RWPE2 (cell line): ENCODE measurements at places on chromosomes 1 and 21.

DNA sequence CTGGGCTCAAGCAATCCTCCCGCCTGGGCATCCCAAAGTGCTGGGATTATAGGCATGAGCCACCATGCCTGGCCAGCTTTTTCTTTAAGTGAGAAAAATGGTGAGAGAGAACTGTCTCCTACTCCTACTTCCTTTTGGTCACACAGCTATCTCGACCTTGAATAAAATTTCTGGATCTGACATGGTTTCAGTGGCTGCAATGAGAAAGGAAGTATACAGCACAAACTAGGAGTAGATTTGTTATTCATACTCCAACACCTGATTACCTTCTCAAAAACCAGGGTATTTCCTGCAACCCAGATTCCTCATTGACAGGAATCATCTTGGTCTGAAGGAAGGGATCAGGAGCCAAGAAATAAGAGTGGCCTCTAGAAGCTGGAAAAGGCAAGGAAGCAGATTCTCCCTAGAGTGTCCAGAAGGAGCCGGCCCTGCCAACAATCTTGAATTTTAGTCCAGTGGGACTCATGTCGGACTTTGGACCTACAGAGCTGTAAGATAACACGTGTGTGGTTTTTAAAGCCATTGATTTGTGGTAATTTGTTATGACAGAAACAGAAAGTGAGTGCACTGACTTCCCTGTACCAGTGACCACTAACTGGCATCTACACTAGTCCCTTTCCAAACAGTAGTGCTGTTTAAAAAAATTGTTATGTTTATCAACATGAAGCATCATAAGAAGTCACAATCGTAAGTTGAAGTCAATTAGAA, 516.6 kb downstream of the SMYD3 start:
- no peak for DNase-seq

GRCh38 chr1:244830639-244831038, 4.8 kb upstream of the COX20 start:
- no peak for DNase-seq

DNA sequence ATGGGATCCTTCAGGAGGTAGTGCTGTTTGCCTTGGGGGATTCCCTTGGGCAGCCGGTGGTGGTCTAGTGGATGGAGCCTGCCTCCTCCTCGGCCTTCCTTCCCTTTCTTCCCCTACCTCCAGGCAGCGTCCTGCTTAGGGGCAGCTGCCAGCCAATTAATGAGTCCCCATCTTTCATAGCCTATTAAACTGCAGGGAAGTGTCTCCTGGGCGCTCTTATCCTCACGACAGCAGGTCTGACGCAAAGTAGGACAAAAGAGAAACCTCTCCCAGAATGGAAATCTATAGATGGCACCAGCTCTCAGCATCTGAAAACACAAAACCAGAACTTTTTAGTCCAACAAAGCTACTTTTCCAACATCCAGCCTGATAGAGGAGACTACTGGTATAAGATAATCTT, 69.3 kb downstream of the ELAVL4 start:
- DNase-seq, result no peak

DNA sequence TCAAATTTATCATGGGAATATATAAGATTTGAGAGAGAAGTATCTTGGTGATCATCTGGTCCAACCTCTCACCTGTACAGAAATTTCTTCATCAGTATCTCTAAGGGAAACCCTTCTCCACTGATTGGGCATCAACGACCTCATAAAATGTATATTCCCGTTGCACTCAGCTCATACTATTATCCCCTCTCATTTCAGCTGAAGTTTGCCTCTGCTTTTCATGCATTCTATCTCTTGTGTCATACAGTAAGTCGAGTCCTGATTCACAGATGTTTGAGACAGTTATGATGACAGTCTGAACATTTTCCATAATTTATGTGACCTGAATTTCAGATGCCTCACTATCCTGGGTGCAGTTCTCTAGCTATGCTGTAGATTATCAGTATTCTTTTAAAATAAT, 21.0 kb downstream of the OR10R2 start:
- DNase-seq, result no peak

GRCh38 chr1:67754526-67754920, 69.5 kb downstream of the GADD45A start:
- DNase-seq, result no peak

DNA sequence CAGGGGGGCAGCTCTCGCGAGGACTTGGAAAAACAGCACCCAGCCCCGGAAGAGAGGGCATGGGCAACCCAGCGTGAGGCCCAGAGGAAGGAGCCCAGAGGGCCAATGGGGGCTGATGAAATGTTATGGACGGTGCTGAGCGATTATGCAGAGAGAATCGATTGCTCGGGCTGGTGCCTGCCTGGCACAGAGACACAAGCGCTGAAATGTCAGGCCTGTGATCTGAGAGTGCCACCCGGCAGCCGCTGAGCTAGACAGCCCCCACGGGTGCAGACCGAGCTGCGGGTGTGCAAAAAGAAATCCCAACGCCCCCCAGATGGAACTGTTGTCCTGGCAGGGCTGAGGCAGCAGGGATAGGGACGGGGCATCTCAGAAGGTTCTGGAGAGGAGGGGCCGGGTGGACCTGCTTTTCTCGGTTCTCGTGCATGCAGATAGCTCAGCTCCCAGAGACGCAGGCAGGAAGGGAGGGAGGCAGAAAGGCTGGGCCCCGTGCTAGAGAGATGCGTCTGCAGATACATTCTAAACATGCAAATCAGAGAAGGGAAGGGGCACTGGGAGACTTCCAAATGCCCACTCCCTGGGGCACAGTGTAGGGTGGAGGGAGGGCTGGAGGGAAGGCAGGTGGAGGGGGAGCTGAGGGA, 41.5 kb downstream of the TAS1R2 start:
- DNase-seq, result no peak

- no peak for DNase-seq
These were observed 20.2 kb downstream of the PEA15 start for GRCh38 chr1:160225345-160225744.

GRCh38 chr1:180859306-180859705, 53.4 kb upstream of the KIAA1614 start:
- DNase-seq, result no peak

DNA sequence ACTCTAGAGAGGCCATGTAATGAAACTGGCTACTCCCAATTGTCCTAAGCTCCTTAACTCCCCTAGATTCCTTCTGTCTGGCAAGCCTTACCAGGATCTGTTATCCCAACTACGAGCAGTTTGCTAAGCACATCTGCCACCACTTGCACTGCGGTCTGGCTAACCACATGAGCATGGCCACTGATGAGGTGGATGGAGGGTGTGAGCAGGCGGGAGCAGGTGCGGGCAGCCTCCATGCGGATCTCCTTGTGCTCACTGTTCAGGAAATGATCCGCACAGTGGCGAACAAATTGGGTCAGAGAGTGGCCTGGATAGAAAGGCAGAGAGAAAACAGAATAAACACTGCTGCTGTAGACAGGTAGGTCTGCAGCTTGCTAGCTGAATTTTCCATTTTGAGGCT, 24.0 kb downstream of the MTOR start:
- DNase-seq, result no peak

DNA sequence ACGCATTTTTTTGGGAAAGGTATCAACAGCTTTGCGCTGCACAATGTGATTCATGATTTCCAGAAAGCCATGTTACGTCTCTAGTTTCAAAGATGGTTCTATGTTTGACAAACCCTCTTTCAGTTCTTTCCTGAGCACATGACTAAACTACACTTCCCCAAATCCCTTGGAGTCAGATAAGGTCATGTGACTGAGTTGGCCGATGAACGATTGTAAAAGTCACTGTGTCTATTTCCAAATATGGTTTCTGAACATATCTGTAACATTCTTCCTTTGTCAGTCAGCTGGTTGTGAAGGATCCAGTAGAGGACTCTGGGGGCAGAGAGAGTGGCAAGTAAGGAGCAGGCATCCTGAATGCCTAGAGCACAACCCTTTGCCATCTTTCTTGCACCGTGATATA, 35.4 kb downstream of the TMPRSS15 start:
- DNase-seq, result no peak

- no peak for DNase-seq
These were observed 9.6 kb upstream of the ADORA1 start for GRCh38 chr1:203117611-203118575.

DNA sequence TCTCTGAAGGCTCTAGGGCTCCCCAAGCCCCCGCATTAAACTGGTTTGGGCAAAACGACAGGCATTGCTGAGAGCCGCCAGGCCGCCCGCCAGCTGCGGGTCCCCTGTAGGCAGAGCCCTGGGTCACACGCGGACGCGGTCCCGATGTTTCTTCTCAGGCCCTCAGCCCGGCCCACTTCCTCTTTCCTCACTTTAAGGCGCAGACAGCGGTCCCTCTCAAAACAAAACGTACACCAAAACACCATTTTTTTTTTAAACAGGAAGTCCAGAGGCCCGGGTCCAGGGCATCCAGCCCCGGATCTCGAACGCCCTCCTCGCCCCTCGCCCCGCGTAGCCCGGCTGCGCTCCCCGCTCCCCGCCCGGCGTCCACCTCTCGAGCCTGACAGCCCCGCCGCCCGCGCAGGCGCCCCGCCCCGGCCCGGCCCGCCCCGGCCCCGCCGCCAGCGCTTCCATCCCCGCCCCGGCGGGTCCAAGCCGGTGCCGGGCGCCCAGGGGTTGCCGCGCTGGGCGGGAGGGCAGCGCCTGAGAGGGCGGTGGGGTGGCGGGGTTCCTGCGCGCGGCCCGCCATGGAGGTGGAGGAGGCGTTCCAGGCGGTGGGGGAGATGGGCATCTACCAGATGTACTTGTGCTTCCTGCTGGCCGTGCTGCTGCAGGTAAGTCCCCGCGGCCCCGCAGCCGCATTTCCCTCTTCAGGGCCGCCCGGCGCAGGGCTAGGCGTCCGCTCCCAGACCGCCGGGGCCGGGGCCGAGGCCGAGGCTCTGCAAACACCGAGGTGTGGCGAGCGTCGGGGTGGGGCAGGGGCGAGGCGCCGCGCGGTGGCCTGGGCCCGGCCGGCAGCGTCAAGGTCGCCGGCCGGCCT, at the start of gene SLC22A15:
TSS of gene SLC22A15 (plus strand) at position 452 of the 859 bp plus-strand sequence. CDS start at position 567, 115 bp downstream.
- DNase-seq, result peak; percentile 64
